ENCODE measurements at places on chromosomes 16 and 17.

DNA sequence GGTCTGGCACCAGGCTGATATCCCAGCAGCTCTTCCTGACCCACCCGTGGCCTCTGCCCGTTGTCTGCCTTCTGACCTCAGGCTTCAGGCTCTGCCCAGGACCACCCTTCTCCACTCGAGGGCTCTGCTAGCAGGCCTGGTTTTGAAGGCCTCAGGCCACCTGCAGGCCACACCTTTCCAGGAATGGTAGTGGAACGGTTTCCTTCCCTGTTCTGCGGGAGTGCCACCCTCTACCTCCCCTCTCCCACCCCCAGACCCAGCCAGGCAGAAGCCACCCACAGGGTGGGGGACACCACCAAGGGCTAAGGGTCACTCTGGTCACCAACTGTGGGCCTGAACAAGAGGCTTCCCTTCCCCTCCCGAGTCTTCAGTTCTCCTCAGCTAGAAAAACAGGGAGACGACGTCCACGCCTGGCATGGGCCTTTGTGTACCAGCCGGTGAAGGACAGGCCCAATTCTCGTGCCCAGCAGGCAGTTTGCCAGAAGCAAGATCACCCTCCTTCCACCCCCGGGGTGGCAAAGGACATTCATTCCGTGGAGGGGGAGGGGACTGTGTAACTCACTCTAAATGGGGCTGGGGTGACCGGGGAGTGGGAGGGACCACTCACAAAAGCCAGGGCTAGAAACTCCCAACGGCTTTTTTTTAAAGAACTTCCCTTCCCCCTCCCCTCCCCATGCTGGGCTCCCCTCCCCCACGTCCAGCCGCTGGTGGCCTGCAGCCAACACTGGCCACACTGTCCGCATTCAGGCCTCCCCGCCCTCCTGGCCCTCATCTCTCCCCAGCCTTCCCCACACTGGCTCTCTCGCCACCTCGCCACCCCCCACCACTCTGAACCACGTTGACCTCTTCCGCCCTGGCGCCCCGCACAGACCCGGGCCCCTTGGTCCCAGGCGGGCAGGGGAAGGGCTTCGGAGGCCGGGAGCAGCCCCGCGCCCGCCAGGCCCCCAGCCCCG is 7.7 kb downstream of the CBX4 start:
- no peak overlapping the region for H3K27ac ChIP-seq
- peak overlapping the region; percentile 23 for H3K4me3 ChIP-seq
- H3K36me3 ChIP-seq, result peaks cover 17% of the 10 kb centered on the region

DNA sequence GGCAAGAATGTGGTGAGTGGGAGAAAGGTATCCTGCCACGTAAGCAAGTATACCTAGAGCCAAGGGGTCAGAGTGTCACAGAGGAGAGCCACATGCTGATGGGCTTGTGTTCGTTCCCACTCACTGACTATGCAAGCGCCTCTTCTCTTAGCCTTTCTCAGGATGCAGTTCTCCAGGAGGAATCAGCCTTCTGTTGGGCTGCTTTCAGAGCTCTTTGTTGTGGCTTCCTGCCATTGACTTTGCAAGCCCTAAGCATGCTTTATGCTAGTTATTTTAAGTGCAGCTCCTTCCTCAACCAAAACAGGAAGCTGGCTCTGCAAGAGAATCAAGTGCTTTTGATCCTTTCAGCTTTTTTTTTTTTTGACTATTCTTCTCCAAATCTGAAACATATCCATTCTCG is 66.6 kb downstream of the SIAH1 start:
- no peak overlapping the region for H3K27ac ChIP-seq
- DNase-seq, result no peak
- H3K36me3 ChIP-seq, result no peaks in the 10 kb centered on the region
- H3K4me3 ChIP-seq, result no peak overlapping the region
- H3K27me3 ChIP-seq, result no peaks in the 10 kb centered on the region

GRCh38 chr17:19900809-19901208 is 33.1 kb upstream of the ULK2 start:
- no peak overlapping the region for H3K4me3 ChIP-seq
- H3K4me1 ChIP-seq, result peaks cover 30% of the 10 kb centered on the region
- no peaks in the 10 kb centered on the region for H3K36me3 ChIP-seq
- H3K27me3 ChIP-seq, result no peaks in the 10 kb centered on the region
- no peak for DNase-seq
- H3K27ac ChIP-seq, result no peak overlapping the region

DNA sequence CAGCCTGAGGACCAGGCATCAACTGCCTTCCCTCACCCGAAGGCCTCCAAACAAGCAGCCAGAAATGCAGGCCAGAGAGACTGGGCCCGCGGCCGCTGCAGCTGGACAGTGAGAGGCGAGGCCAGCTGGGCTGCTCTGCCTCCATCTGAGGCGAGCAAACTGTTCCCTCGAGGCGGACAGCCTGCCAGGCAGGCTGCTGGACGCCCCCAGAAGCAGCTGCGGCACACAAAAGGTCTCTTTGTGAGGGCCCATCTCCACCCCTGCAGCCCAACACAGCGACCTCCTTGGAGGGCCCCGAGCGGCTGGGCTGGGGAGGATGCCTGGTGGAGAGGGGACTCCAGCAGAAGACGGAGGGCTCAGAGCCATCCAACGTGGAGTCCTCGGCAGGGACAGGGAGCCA is 4.7 kb downstream of the CORO7 start:
- peaks cover 20% of the 10 kb centered on the region for H3K4me1 ChIP-seq
- H3K27me3 ChIP-seq, result no peaks in the 10 kb centered on the region
- no peak overlapping the region for H3K27ac ChIP-seq
- H3K36me3 ChIP-seq, result no peaks in the 10 kb centered on the region
- DNase-seq, result no peak

GRCh38 chr17:9488556-9488955 is 87.1 kb downstream of the STX8 start:
- H3K27ac ChIP-seq, result no peak overlapping the region
- H3K36me3 ChIP-seq, result no peaks in the 10 kb centered on the region
- no peak overlapping the region for H3K4me3 ChIP-seq
- no peak for DNase-seq
- no peaks in the 10 kb centered on the region for H3K4me1 ChIP-seq

DNA sequence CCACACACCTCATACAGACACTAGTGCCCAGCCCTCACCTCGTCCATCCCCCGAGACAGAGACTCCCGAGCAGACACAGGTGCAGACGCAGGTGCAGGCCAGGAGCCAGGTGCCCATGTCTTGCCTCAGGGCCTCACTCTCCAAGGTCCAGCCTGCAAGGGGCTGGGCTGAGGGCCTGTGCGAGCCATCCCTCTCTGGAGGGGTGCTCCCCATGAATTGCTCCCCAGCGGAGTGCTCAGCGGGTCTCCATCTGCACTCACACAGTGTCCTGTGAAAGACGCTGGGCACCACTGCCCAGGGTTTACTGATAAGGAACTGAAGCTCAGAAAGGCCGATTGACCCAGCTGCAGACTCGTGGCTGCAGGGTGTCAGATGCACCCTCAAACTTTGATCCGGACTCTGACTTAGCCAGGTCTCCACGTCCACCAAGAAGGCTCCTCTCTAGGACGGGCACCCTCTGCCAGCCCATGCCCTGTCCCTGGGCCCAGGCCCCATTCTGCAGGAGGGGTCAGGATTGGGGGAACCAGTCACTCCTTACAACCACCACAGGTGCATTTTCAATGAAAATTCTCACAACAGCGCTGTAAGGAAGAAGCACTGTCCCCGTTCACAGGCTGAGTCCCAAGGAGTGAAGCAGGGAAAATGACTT is 16.9 kb downstream of the POLR3K start:
- no peaks in the 10 kb centered on the region for H3K27me3 ChIP-seq
- DNase-seq, result no peak
- no peak overlapping the region for H3K27ac ChIP-seq
- no peaks in the 10 kb centered on the region for H3K4me1 ChIP-seq
- H3K36me3 ChIP-seq, result no peaks in the 10 kb centered on the region

DNA sequence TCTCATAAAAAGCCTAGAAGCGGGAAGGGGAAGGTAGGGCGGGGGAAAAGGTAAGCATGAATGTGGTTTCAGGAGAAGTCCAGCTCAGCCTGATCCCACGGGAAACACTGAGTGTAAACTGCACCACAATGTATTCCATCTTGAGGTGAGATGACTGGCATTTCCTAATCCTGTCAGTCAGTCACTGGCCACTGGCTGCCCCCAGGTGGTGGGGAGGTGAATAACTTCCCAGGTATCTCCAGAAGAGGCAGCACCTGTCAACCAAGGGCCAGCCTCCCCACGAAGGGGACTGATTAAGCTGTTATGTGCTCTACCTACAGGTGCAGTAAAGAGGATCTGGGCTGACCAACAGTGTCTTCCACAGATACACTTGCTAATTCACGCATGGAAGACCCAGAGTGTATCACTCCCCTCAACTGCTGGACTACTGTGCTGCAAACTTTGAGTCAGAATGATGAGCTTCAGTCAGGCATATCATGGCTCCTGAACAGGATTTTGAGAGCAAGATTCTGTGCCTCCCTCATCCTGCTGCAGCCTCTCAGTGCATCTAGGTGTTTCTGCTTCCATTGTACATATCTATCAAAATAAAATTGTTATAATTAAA is 108.5 kb upstream of the CCL2 start:
- DNase-seq, result no peak
- H3K36me3 ChIP-seq, result no peaks in the 10 kb centered on the region
- H3K27ac ChIP-seq, result no peak overlapping the region
- H3K4me1 ChIP-seq, result no peaks in the 10 kb centered on the region
- no peak overlapping the region for H3K4me3 ChIP-seq

DNA sequence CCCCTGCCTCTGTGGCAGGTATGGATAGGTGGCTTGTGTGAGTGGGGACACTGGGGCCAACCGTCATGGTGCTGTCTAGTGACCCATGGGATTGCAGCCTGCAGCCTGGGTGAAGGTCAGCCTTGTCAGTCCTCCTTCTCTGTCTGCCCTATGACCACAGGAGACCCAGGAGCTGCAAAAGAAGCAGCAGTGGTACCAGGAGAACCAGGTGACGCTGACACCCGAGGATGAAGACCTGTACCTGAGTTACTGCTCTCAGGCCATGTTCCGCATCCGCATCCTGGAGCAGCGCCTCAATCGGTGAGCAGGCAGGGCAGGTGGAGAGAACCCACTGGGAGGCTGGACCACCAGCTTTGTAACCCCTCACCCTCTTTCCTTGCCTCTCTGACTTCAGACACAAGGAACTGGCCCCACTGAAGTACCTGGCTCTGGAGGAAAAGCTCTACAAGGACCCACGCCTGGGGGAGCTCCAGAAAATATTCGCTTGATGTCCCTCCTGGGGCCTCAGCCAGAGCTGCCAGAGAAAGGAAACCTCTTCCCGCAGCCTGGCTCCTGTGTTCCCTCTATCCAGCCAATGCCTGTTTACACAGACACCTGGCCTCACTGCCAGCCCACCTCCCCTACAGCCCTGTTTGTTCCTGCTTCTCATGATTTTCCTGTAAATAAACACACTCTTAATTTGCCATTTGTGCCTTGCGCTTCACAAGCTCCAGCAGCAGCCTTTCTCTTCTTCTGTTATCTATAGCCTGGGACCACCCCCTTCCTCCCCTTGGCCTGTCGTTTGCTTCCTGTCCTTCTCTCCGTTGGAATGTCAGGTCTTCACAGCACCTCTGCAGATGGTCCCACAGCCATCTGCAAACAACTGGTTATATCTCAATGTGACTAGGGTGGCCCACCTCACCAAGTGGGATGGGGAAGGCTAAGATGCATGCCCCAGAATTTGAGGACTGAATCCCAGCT is 4.5 kb upstream of the KATNB1 start:
- no peak overlapping the region for H3K4me3 ChIP-seq
- H3K27ac ChIP-seq, result no peak overlapping the region
- no peak for DNase-seq
- H3K4me1 ChIP-seq, result peaks cover 11% of the 10 kb centered on the region
- no peaks in the 10 kb centered on the region for H3K27me3 ChIP-seq

- no peak overlapping the region for H3K4me3 ChIP-seq
- DNase-seq, result no peak
- H3K36me3 ChIP-seq, result peaks cover 59% of the 10 kb centered on the region
- no peaks in the 10 kb centered on the region for H3K27me3 ChIP-seq
- H3K4me1 ChIP-seq, result peaks cover 9% of the 10 kb centered on the region
Measured at GRCh38 chr17:38719943-38720641, 10.0 kb upstream of the CISD3 start.

DNA sequence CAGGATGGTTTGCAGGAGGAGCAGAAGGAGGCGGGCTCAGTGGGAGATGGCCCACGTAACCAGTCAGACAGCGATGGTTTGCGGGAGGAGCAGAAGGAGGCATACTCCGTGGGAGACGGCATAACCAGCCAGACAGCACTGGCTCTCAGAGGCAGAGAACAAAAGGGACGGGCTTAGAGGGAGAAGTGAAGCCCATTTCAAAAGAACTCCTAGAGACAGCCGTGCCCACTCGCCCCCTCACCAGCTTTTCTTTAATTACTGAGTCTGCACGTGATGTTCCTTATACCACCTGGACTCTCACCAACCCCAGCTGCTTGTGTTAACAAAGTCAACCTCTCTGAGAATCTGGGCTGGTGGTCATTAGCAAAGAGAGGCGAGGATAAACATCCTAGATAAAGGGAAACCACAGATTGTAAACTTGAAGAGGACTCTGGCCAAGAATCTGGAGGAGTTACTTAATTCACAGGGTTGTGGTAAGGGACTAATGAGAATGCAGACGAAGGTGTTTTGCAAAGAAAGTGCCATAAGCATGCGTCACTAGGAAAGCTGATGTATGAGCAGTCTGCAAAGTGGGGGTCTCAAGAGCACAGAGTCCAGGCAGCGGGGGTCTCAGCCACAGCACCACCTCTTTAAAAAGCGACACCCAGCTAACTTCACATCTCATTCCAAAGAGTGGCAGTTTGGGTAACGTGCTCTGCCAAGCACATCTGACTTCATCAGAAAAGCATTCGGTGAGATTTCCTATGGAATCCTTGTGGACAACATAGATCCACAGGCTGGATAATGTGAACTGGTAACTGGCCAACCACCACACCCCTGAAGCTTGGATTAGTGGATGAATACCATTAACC is 51.7 kb downstream of the NXN start:
- no peaks in the 10 kb centered on the region for H3K27me3 ChIP-seq
- no peaks in the 10 kb centered on the region for H3K36me3 ChIP-seq
- no peak for DNase-seq
- peaks cover 52% of the 10 kb centered on the region for H3K4me1 ChIP-seq
- H3K4me3 ChIP-seq, result no peak overlapping the region

- H3K27me3 ChIP-seq, result no peaks in the 10 kb centered on the region
- peak overlapping the region; percentile 64 for H3K4me3 ChIP-seq
- H3K36me3 ChIP-seq, result no peaks in the 10 kb centered on the region
- DNase-seq, result no peak
- H3K27ac ChIP-seq, result peak overlapping the region; percentile 100
Measured at GRCh38 chr17:7484919-7485377, 782 bp downstream of the POLR2A start.

DNA sequence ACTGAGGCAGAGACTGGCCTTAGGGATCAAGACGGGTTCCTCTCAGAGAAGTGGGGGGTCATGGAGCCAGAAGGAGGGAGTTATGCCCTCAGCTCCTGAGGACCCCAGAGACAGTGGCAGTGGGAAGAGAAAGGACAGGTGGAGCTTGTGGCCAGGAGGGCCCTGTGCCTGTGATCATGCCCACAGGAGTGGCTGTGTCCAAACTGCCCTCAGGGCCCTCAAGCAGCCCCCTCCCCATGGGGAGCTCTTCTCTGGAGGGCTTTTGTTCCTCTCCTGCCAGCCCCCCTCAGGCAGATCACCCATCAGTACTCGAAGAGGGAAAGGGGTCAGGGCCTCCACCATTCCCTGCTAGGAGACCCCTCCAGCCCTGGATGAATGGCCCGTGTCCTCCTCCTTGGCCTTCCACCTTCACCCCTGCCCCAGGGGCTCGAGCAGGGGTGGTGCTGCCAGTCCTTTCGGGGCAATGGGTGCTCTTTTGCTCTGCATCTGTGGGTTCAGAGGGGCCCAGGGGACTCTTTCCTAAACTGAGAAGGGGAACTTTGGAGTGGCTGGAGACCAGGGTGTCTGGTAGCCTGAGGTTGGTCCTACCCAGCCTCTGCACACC is 52.7 kb downstream of the BEAN1 start:
- no peaks in the 10 kb centered on the region for H3K27me3 ChIP-seq
- no peaks in the 10 kb centered on the region for H3K36me3 ChIP-seq
- no peak overlapping the region for H3K4me3 ChIP-seq
- H3K4me1 ChIP-seq, result peaks cover 10% of the 10 kb centered on the region
